Left ventricle myocardium inferior (tissue), 1 donor: ENCODE measurements at places on chromosomes 1 and 21. TPM values are rescaled to one million over a fixed set of nuclear protein-coding genes. Genes with fewer than 3 reads are reported as not detected.
A peak's percentile ranks its signal among the peaks of the same experiment; 100 is the strongest.

DNA sequence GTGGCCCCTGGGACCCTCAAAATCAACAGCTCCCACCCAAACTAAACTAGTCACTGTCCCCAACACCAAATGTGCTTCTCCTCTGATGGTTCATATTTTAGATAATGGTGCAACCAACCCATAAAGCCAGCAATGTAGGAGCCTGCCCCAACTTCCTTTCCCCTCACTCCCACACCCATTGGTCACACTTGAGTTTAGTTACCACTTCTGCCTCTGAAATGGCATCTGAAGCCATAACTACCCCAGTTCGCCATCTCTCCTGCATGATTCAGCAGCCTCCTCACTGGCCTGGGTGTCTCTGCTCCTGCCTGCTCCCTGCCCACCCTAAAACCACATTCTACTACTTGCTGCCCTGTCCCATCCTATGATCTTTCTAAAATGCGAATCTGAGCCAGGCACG, 3.4 kb upstream of the CDCP2 start:
- H3K36me3 ChIP-seq: no peaks in the 10 kb centered on the region
- no peak for DNase-seq
- H3K4me3 ChIP-seq: no peak overlapping the region
- H3K27me3 ChIP-seq: no peaks in the 10 kb centered on the region
- H3K4me1 ChIP-seq: peaks cover 16% of the 10 kb centered on the region

The HOOK1 gene
- 4.0 TPM for total RNA-seq

GRCh38 chr1:54325703-54326461, 80.3 kb downstream of the SSBP3 start:
- no peaks in the 10 kb centered on the region for H3K36me3 ChIP-seq
- H3K4me1 ChIP-seq: peaks cover 90% of the 10 kb centered on the region
- peak overlapping the region; percentile 76 for H3K27ac ChIP-seq

DNA sequence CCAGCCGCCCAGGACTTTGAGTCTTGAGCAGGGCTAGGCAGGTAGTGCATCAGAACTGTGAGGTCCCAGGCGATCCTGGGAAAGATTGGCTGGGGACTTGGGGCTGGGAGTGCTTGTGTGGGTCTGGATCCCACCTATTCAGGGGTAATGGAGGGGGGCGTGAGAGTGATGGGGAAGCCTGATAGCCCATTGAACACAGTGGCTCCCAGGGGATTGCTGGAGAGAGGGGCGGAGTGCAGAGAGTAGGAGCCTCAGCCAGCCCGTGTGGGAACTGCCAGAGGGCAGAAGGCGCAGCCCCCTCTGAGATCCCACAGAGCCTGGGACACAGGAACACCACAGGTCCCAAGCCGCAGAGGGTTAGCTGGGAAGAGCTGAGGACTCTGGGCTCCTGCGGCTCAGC, 19.3 kb upstream of the PDZK1IP1 start:
- H3K27ac ChIP-seq: no peak overlapping the region
- no peaks in the 10 kb centered on the region for H3K36me3 ChIP-seq
- peaks cover 66% of the 10 kb centered on the region for H3K27me3 ChIP-seq
- no peak overlapping the region for H3K4me3 ChIP-seq
- H3K4me1 ChIP-seq: peaks cover 22% of the 10 kb centered on the region

DNA sequence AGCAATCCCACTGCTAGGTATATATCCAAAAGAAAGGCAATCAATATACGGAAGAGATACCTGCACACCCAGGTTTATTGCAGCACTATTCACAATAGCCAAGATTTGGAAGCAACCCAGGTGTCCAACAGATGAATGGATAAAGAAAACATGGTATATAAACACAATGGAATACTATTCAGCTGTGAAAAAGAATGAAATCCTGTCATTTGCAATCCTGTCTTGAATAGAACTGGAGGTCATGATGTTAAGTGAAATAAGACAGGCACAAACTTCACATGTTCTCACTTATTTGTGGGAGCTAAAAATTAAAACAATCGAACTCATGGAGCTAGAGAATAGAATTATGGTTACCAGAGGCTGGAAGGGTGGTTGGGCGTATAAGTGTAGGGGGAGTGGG, 101.0 kb downstream of the OSBPL9 start:
- H3K4me1 ChIP-seq: peaks cover 4% of the 10 kb centered on the region
- no peak overlapping the region for H3K27ac ChIP-seq
- H3K27me3 ChIP-seq: no peaks in the 10 kb centered on the region
- H3K36me3 ChIP-seq: no peaks in the 10 kb centered on the region
- no peak for DNase-seq
- H3K4me3 ChIP-seq: no peak overlapping the region

DNA sequence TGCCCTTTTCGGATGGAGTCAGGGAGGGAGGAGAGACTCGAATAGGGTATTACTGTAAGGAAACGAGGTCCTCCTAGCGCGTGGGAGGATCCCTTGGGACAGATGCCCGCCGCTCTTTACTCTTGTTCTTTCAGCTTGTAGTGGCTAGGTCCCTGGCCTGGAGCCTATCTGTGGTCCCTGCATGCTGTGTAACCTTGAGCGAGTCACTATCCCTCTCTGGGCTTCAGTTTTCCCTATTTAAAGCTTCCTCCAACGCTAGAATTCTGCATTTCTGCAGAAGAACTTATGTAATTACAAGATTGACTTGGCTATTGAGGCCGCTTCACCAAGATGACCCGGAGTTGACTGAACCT, 744 bp downstream of the MIER1 start:
- H3K27ac ChIP-seq: peak overlapping the region; percentile 97
- no peak for DNase-seq
- peak overlapping the region; percentile 72 for H3K4me3 ChIP-seq
- peaks cover 5% of the 10 kb centered on the region for H3K36me3 ChIP-seq
- peaks cover 51% of the 10 kb centered on the region for H3K4me1 ChIP-seq

The LYPD8 gene
- not detected for total RNA-seq

GRCh38 chr1:2628191-2628932, 4.5 kb downstream of the MMEL1 start:
- no peaks in the 10 kb centered on the region for H3K36me3 ChIP-seq
- peaks cover 99% of the 10 kb centered on the region for H3K27me3 ChIP-seq
- H3K4me3 ChIP-seq: peak overlapping the region; percentile 27

- no peak for DNase-seq
- no peak overlapping the region for H3K4me3 ChIP-seq
- H3K4me1 ChIP-seq: no peaks in the 10 kb centered on the region
- peaks cover 71% of the 10 kb centered on the region for H3K27me3 ChIP-seq
Observed at GRCh38 chr1:14282707-14283106, 315.8 kb upstream of the KAZN start.

The C21orf91 gene
- total RNA-seq: 10.2 TPM

DNA sequence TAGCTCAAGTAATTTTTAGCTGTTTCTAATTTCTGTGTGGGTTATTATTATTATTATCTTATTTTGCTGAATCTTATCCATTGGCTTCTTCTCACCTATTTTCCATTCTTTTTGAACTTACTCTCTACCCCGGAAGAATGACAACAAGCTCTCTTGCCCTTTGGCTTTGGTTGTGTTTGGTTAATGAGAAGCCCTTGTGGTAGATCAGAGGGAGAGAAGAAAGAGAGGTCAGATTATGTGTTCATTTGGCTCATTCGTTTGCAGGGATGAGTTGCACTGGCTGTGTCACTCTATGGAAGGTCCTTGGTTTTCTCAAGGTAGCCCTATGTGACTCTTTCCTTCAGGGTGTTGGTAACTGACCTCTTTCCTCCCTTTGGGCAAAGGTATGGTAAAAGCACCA, 391.9 kb downstream of the LMO4 start:
- H3K27ac ChIP-seq: no peak overlapping the region
- no peak overlapping the region for H3K4me3 ChIP-seq
- no peaks in the 10 kb centered on the region for H3K27me3 ChIP-seq
- DNase-seq: no peak

- H3K27ac ChIP-seq: no peak overlapping the region
- H3K36me3 ChIP-seq: no peaks in the 10 kb centered on the region
- peaks cover 46% of the 10 kb centered on the region for H3K4me1 ChIP-seq
- H3K27me3 ChIP-seq: no peaks in the 10 kb centered on the region
Observed at GRCh38 chr1:211628417-211628816, 47.0 kb downstream of the NEK2 start.

DNA sequence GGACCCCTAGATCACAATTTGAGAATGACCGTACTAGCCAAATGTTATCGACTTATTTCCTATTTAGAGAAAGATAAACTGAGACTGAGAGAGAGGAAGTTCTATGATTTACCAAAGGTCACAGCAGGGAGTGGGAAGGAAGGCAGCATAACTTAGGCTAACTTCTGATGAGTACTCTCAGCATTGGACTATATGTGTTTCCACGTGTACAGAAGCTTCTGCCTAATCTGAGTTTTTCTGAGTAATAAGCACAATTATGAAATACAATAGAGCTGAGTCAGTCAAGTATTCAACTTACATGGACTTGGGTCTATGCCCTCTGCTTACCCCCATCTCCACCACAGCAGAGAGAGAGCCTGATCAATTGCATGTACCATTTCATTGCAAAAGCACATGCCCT, 88.1 kb upstream of the HIVEP3 start:
- no peak overlapping the region for H3K4me3 ChIP-seq
- no peak for DNase-seq
- no peak overlapping the region for H3K27ac ChIP-seq

The KRTAP19-5 gene
- total RNA-seq: not detected

DNA sequence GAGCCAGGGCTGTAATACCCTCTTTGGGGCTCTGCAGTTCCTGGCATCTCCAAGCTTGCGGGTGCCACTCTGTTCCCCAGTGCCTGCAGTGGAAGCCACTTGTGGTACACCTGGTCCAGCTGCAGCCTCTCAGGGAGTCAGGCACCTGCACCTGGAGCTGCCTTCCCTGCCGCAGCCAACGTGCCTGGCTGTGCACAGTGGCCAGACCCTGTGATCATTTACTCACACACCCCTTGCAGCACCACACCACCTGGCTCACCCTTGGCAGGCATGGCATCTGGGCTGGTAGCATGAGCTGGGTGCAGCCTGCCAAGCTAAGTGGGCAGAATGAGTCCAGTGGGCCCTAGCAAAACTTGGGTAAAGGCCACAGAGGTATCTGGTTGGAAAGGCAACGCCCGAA, 51.1 kb upstream of the NTPCR start:
- no peaks in the 10 kb centered on the region for H3K27me3 ChIP-seq
- H3K4me3 ChIP-seq: no peak overlapping the region
- no peaks in the 10 kb centered on the region for H3K36me3 ChIP-seq
- H3K4me1 ChIP-seq: peaks cover 12% of the 10 kb centered on the region

DNA sequence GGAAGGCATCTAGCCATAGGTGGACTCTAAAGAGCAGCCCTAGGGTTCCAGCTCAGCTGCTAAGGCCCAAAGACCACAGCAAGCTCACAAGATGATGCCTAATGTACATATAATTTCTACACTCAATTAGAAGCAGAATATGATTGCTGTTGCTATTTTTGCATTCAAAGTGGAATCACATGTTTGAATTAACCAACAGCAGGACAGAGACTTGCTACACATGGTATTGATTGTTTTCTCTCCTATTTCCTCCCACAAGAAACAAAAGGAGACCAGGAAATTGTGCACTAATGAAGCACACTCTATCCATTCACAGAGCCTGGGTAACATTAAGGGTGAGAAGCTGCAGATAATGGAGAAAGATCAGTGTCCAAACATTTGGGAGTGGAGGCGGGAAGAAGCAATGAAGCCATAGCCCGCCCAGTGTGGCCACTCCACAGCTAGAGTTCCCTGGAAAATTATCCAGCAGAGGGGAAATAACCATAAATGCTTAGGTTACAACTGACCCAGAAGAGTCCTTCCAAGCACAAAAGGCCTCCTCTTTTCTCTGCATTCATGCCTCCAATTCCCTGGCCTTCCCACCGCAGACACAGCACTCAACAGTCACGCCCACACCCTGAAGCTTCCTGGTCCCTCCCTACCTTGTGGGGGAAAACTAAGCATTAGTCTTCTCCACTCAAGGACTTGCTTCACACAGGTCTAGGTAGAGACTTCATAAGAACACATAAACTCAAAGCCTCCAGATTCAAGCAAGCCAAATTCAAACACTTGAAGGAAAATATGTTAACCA, 7.5 kb downstream of the CNN3 start:
- H3K4me3 ChIP-seq: peak overlapping the region; percentile 6
- H3K27ac ChIP-seq: no peak overlapping the region
- H3K27me3 ChIP-seq: no peaks in the 10 kb centered on the region
- no peak for DNase-seq
- peaks cover 96% of the 10 kb centered on the region for H3K4me1 ChIP-seq

DNA sequence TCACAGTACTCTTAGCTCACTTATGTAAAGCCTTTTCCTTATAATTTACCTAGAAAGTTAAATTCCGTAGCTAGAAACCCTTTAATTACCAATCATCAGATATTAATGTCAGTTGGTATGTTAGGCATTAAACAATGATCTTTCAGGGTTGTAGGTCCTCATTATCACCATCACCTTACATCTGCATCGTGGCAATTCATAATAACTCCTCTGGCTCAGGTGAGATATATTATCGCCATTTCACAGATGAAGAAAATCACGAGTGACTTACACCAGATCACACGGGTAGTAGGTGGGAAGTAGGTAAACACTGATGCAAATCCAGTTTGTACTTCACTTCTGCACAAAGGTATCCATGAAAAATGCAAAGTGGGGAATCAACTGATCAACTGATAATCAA, 639 bp downstream of the NUP133 start:
- peak overlapping the region; percentile 96 for H3K4me3 ChIP-seq
- H3K27me3 ChIP-seq: no peaks in the 10 kb centered on the region
- H3K36me3 ChIP-seq: peaks cover 20% of the 10 kb centered on the region
- H3K4me1 ChIP-seq: peaks cover 30% of the 10 kb centered on the region
- peak overlapping the region; percentile 97 for H3K27ac ChIP-seq

DNA sequence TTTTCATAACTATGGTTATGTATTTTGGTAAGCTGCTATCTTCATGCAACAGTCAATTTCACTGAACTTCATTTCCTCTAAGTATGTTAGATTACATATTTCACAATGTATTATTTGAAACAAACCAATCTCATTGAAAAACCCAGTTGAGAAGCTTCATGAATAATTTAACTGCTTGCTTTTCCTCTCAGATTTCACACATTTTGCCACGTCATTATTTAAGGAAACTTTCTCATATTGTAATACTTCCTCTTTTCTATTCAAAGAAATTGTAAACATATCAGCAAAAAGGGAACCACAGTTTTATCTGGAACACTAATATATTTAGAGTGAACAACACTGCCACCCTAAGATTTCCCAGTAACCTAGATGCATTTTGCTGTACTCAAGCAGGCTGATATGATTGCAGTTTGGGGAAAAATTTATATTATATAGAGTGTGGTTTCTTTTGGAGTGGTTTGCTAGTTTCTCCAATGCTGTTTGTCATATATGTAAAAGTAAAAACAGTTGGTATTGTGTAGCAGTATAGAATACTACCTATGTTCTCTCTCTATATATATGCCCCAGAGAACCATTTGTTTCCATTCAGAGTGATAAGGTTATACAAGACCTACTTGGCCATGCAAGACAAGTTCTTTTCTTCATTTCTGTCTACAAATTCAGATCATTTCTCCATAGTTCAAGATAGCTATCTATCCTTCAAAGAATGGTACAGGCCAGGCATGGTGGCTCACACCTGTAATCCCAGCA, 28.4 kb upstream of the AHCTF1 start:
- no peak for DNase-seq
- no peak overlapping the region for H3K4me3 ChIP-seq
- H3K4me1 ChIP-seq: no peaks in the 10 kb centered on the region
- no peak overlapping the region for H3K27ac ChIP-seq
- no peaks in the 10 kb centered on the region for H3K36me3 ChIP-seq

GRCh38 chr1:28632560-28632959, 10.3 kb downstream of the TAF12 start:
- no peaks in the 10 kb centered on the region for H3K36me3 ChIP-seq
- H3K4me1 ChIP-seq: no peaks in the 10 kb centered on the region
- H3K27me3 ChIP-seq: no peaks in the 10 kb centered on the region

GRCh38 chr1:101119289-101119688, 93.7 kb upstream of the DPH5 start:
- H3K4me3 ChIP-seq: no peak overlapping the region

GRCh38 chr1:209715314-209715713, 10.7 kb downstream of the HSD11B1 start:
- no peaks in the 10 kb centered on the region for H3K36me3 ChIP-seq
- H3K27me3 ChIP-seq: no peaks in the 10 kb centered on the region
- H3K4me1 ChIP-seq: peaks cover 26% of the 10 kb centered on the region
- no peak for DNase-seq
